ENCODE measurements at places on chromosomes 7 and 10.

GRCh38 chr10:103458720-103459119 lies at the start of gene CALHM1:
Gene CALHM1 (minus strand): TSS chr10:103458900. CDS start chr10:103458751, 149 bp downstream.
- DNase-seq, result no peak

DNA sequence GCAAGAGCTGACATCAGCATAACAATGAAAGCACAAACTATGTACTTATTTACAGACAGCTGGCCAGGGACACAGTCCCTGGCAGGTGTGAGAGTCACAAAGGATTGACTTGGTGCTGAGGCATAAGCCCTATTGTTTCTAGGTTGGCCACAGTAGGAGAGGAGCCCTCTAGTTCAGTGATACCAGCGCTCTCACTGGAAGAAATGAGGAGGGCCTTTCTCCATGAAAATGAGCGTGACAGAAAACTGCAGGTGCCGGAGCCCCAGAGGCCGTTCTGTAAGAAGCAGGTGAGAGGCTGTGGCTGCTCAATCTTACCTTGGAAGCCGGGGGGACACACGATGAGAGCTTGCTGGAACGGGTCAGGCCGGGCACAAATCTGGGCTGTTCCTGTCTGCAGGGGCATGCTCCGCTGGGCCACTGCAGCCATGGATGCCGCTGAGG lies 90.5 kb downstream of the CLEC2L start:
- no peak for DNase-seq

- no peak for DNase-seq
Measured at GRCh38 chr10:89926736-89927135, 225.3 kb downstream of the KIF20B start.

DNA sequence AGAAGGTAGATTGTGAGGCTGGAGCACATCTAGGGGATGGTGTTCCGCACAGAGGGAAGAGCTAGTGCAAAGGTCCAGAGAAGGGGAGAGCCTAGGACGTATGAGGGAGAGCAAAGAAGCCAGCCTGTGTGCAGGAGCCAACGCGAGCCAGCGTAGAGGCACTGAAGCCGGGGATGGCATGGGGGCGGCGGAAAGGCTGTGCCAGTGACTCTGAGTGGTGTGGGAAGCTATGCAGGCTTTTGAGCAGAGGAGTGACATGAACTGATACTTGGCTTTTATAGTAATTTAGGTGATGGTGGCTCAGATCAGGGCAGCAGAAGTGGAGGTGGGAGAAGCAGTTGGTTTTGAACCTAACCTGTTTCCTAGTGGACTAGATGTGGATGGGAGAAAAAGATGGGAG lies 65.8 kb downstream of the ATXN7L1 start:
- no peak for DNase-seq

DNA sequence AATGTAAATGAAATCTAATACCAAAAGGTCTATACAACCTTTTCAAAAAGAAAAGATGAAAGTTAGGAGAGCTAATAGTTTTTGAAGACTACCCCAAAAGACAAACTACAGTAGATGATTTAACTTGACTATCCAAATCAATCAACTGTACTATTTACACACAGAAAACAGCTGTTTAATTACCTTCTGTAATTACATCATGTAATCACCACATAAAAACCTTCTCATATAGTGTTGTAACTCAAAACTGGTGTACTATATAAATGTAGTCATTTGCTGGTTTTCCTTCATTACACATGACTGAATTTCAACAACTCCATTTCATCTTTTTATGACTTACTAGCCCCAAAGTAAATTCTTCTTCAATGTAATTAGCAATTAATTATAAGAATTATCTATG lies 4.5 kb downstream of the RTKN2 start:
- DNase-seq, result no peak

- no peak for DNase-seq
Measured at GRCh38 chr7:149776289-149776688, 2.9 kb upstream of the ZNF467 start.
